ENCODE measurements at places on chromosomes 4 and X. TPM values are rescaled to one million over a fixed set of nuclear protein-coding genes. Genes with fewer than 3 reads are reported as not detected.
A peak's percentile ranks its signal among the peaks of the same experiment; 100 is the strongest.

GRCh38 chrX:32877592-32877991, 333.8 kb downstream of the DMD start:
- H3K27me3 ChIP-seq = no peaks in the 10 kb centered on the region
- H3K4me1 ChIP-seq = no peaks in the 10 kb centered on the region
- no peak overlapping the region for H3K27ac ChIP-seq
- no peak overlapping the region for H3K4me3 ChIP-seq

DNA sequence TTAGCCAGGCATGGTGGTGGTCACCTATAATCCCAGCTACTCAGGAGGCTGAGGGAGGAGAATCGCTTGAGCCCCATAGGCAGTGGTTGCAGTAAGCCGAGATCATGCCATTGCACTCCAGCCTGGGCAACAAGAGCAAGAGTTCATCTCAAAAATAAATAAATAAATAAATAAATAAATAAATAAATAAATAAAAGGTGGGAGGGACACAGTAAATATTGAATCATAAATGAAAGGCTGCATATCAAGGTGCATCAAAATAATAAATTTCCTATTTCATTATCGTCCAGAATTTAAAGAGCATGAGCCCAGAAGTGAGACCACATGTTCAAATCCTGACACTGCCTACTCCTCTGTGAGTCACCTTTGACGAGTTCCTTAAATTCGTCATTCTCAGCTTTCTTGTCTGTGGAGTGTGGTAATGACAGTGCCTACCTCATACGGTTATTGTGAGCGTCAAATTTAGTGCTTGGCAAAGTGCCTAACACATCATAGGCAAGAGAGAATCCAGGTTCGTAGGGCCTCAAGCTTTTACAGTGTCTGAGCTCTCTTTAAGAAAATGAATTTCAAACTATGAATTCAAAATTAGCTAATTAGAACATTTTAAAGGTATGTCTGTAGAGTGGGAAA, 49.9 kb downstream of the IL15 start:
- H3K4me1 ChIP-seq = peaks cover 26% of the 10 kb centered on the region
- DNase-seq = peak; percentile 15
- H3K27ac ChIP-seq = peak overlapping the region; percentile 72
- H3K36me3 ChIP-seq = peaks cover 5% of the 10 kb centered on the region

GRCh38 chr4:87108142-87108546, 112.3 kb downstream of the KLHL8 start:
- H3K36me3 ChIP-seq = peaks cover 5% of the 10 kb centered on the region
- H3K4me1 ChIP-seq = no peaks in the 10 kb centered on the region
- H3K27me3 ChIP-seq = no peaks in the 10 kb centered on the region
- peak; percentile 21 for DNase-seq
- H3K27ac ChIP-seq = no peak overlapping the region

- H3K36me3 ChIP-seq = peaks cover 50% of the 10 kb centered on the region
- H3K4me3 ChIP-seq = no peak overlapping the region
- peaks cover 26% of the 10 kb centered on the region for H3K4me1 ChIP-seq
Observed at GRCh38 chrX:49272421-49272820, 2.8 kb downstream of the PPP1R3F start.

- H3K36me3 ChIP-seq = peaks cover 25% of the 10 kb centered on the region
- no peak for DNase-seq
- H3K27ac ChIP-seq = peak overlapping the region; percentile 40
- H3K4me1 ChIP-seq = peaks cover 56% of the 10 kb centered on the region
Observed at GRCh38 chr4:37602454-37603069, 83.6 kb downstream of the RELL1 start.

DNA sequence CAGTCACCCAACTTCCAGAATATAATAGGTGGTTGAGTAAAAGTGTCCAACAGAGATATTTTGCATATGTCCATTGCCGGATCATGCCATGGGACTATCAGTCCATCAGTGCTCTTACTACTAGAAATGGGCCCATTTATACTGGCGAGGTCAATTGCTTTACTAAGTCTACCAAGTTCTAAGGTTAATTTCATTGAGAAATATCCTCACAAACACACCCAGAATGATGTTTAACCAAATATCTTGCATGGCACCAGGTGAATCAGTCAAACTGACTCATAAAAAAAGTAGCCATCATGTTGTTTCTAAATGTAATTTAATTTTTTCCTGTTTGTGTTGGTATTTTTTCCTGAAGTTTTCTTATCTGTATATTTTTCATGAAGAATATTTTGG, 1217.0 kb downstream of the RAPGEF2 start:
- no peak overlapping the region for H3K4me3 ChIP-seq
- H3K27ac ChIP-seq = no peak overlapping the region
- H3K27me3 ChIP-seq = no peaks in the 10 kb centered on the region

GRCh38 chr4:55808186-55808585, 11.4 kb upstream of the EXOC1L start:
- H3K4me1 ChIP-seq = no peaks in the 10 kb centered on the region
- no peaks in the 10 kb centered on the region for H3K36me3 ChIP-seq
- no peak for DNase-seq
- H3K4me3 ChIP-seq = no peak overlapping the region
- H3K27me3 ChIP-seq = no peaks in the 10 kb centered on the region

- H3K4me1 ChIP-seq = no peaks in the 10 kb centered on the region
- no peaks in the 10 kb centered on the region for H3K36me3 ChIP-seq
- no peak overlapping the region for H3K27ac ChIP-seq
- DNase-seq = no peak
- H3K4me3 ChIP-seq = no peak overlapping the region
Observed at GRCh38 chr4:187294861-187295260, 571.2 kb upstream of the FAT1 start.

DNA sequence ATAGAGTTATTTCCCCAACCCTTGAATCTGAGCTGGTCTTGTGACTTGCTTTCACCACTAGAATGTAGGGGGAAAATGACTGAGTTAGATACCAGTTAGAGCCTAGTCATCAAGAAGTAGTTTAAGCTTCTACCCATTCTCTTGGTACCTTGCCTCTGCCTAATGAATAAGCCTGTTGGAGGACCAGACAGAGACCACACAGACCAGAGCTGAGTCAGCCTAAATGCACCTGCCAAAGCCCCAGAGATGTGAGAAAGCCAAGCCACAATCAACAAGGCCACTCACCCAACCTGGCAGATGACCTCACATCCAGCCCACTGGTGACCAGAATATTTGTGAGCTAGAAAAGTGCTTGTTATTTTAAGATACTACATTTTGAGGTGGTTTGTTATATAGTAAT, 85.2 kb upstream of the DCLK2 start:
- H3K4me1 ChIP-seq = peaks cover 11% of the 10 kb centered on the region
- H3K27me3 ChIP-seq = no peaks in the 10 kb centered on the region
- H3K36me3 ChIP-seq = no peaks in the 10 kb centered on the region
- no peak overlapping the region for H3K4me3 ChIP-seq
- no peak for DNase-seq

GRCh38 chr4:112889199-112889598, 160.3 kb upstream of the ANK2 start:
- H3K4me1 ChIP-seq = no peaks in the 10 kb centered on the region
- H3K4me3 ChIP-seq = no peak overlapping the region
- no peaks in the 10 kb centered on the region for H3K36me3 ChIP-seq
- no peaks in the 10 kb centered on the region for H3K27me3 ChIP-seq
- no peak overlapping the region for H3K27ac ChIP-seq

- no peaks in the 10 kb centered on the region for H3K4me1 ChIP-seq
- no peaks in the 10 kb centered on the region for H3K36me3 ChIP-seq
- DNase-seq = no peak
- H3K27me3 ChIP-seq = no peaks in the 10 kb centered on the region
- H3K27ac ChIP-seq = no peak overlapping the region
- H3K4me3 ChIP-seq = no peak overlapping the region
Observed at GRCh38 chr4:137800861-137801260, 268.6 kb upstream of the PCDH18 start.

- no peaks in the 10 kb centered on the region for H3K4me1 ChIP-seq
- H3K4me3 ChIP-seq = no peak overlapping the region
- H3K36me3 ChIP-seq = no peaks in the 10 kb centered on the region
- no peak overlapping the region for H3K27ac ChIP-seq
Observed at GRCh38 chrX:140866446-140866845, 135.9 kb upstream of the SPANXB1 start.

GRCh38 chrX:108090491-108091263, 665 bp downstream of the PSMD10 start:
- no peaks in the 10 kb centered on the region for H3K27me3 ChIP-seq
- no peak for DNase-seq
- H3K4me3 ChIP-seq = no peak overlapping the region
- no peak overlapping the region for H3K27ac ChIP-seq
- peaks cover 7% of the 10 kb centered on the region for H3K4me1 ChIP-seq

DNA sequence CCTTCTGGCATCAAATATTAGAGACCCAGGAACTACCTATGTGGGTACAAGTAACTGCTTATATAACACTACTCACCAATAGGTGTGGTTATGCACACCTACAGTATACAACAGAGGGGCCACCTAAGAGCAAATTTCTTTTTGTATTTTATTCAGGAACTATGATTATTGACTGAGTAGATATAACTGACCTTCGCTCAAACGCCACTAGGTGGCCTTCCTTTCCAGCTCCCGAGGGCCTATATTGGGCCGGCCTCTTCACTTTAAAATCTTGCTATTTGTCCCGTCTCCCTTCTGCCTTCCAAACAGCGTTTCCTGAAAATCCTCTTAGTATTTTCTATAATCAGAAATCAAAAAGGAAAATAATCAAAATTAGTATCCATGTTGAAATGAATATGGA, 19.9 kb upstream of the PABPC5 start:
- H3K4me3 ChIP-seq = no peak overlapping the region
- no peaks in the 10 kb centered on the region for H3K36me3 ChIP-seq
- H3K27me3 ChIP-seq = no peaks in the 10 kb centered on the region
- H3K4me1 ChIP-seq = no peaks in the 10 kb centered on the region
- DNase-seq = no peak

DNA sequence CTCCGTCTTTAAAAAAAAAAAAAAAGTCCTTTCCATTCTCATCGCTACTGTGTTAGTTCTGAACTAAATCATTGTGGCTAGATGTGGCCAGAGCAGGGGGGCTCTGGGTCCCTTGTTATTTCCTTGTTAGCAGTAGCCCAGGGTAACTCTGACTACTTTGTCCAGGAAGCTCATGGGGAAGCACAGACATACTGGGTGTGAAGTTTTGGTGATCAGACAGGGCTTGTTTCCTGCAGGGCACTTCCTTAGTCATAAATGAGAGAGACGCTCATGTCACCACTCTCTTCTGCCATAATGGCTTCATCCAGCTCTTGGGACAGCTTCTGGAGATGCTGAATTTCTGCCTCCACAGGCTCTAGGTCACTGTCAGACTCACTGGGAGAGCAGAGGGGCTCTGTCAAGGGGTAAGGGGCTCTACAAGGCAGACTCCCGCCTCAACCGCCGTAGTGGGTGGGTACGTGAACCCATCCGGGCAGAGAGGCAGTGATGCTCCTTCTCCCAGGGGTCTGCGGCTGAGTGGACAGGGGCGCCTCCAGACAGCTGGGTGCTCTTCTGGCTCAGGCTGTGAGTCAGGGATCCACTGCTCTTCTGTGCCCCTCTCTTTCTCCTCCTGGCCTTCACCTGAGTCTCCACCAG, 12.9 kb downstream of the STIM2 start:
- no peaks in the 10 kb centered on the region for H3K4me1 ChIP-seq
- no peaks in the 10 kb centered on the region for H3K27me3 ChIP-seq
- H3K36me3 ChIP-seq = no peaks in the 10 kb centered on the region
- H3K4me3 ChIP-seq = no peak overlapping the region

- H3K27ac ChIP-seq = no peak overlapping the region
- no peaks in the 10 kb centered on the region for H3K36me3 ChIP-seq
- no peak for DNase-seq
- H3K27me3 ChIP-seq = no peaks in the 10 kb centered on the region
- no peak overlapping the region for H3K4me3 ChIP-seq
Observed at GRCh38 chr4:5654791-5655190, 53.6 kb downstream of the EVC2 start.

GRCh38 chr4:110982486-110982885, 359.6 kb upstream of the PITX2 start:
- H3K27ac ChIP-seq = no peak overlapping the region
- DNase-seq = no peak
- no peaks in the 10 kb centered on the region for H3K36me3 ChIP-seq
- no peaks in the 10 kb centered on the region for H3K4me1 ChIP-seq
- no peak overlapping the region for H3K4me3 ChIP-seq

- no peaks in the 10 kb centered on the region for H3K4me1 ChIP-seq
- no peaks in the 10 kb centered on the region for H3K36me3 ChIP-seq
- no peak overlapping the region for H3K4me3 ChIP-seq
- no peak for DNase-seq
- H3K27ac ChIP-seq = no peak overlapping the region
Observed at GRCh38 chrX:124605511-124605910, 259.1 kb downstream of the SH2D1A start.

DNA sequence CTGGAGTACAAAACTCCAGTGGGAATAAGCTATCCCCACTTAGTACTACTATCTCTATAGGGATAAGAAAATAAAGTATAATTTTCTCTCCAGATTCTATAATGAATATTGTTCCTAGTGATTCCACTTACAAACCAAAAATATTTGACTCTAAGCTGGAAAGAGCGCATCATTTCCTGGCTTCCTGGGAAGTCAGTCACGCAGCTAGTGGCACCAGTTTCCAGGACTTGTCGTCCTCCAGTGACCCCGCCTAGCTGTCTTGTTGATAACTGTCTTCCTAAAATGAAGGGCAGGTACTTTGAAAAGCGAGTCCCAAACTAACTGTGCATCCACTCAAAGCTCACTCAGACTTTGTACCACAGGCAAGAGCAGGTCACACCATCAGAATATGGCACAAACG, 39.3 kb downstream of the LNX1 start:
- no peaks in the 10 kb centered on the region for H3K27me3 ChIP-seq
- H3K4me1 ChIP-seq = no peaks in the 10 kb centered on the region
- H3K36me3 ChIP-seq = no peaks in the 10 kb centered on the region
- no peak for DNase-seq
- no peak overlapping the region for H3K4me3 ChIP-seq

- H3K27ac ChIP-seq = no peak overlapping the region
- no peak overlapping the region for H3K4me3 ChIP-seq
- H3K4me1 ChIP-seq = no peaks in the 10 kb centered on the region
- no peaks in the 10 kb centered on the region for H3K27me3 ChIP-seq
Observed at GRCh38 chr4:2954358-2955185, 8.6 kb downstream of the NOP14 start.

DNA sequence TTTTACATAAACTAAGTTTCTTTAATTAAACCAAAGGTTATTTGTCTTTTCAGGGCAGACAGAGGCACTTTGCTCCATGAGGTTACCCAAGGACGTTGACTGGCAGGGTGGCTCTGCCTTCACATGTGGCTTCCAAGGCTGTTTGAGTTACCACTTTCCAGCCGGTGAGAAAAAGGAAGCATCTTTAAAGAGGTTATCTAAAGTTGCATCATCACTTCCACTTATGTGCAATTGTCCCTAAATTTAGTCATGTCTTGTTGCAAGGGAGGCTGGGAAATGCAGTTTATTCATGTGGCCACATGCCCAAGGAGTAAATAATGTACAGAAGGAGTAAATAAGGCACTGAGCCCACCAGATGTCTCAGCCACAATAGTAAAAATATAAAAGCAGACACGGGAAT, 29.0 kb upstream of the RAP1GDS1 start:
- no peak for DNase-seq
- H3K27ac ChIP-seq = no peak overlapping the region
- no peaks in the 10 kb centered on the region for H3K36me3 ChIP-seq
- no peaks in the 10 kb centered on the region for H3K27me3 ChIP-seq

The CXCL6 gene
- total RNA-seq = 48.2 TPM

The EFHC2 gene
- total RNA-seq = 0.95 TPM

The PTPN13 gene
- total RNA-seq = 23.3 TPM

The NAP1L2 gene
- not detected for total RNA-seq

The GK2 gene
- not detected for total RNA-seq

The INTS12 gene
- total RNA-seq = 11.8 TPM

The RNF175 gene
- total RNA-seq = 0.66 TPM
